ENCODE measurements at places on chromosomes 5 and 9. TPM values are rescaled to one million over a fixed set of nuclear protein-coding genes. Genes with fewer than 3 reads are reported as not detected.

DNA sequence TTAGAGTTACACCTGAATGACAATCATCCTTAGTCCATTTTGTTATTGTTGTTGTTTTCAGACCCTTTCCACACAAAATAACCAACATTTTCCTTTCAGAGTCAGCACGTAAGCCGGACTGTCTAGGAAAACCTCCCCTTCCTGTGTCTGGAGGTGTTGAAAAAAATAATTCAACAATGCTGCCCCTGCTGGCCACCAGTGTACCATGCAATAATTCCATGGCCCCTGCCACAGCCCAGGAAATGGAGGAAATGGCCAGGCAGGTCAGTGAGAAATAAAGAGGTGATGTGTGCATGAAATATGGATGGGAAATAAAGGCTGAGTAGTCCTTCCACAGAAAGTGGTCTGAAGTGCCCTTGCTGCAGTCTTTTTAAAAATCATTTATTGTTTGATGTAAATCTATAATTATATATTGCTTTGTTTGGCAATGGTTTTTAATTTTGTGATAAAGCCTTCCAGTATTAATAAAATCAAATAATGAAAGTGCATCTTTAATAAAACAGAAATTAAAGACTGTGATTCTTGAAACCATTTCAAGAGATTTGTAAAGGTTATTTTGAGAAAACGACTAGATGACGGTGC lies 152.8 kb upstream of the PAPPA start:
- no peak for DNase-seq

DNA sequence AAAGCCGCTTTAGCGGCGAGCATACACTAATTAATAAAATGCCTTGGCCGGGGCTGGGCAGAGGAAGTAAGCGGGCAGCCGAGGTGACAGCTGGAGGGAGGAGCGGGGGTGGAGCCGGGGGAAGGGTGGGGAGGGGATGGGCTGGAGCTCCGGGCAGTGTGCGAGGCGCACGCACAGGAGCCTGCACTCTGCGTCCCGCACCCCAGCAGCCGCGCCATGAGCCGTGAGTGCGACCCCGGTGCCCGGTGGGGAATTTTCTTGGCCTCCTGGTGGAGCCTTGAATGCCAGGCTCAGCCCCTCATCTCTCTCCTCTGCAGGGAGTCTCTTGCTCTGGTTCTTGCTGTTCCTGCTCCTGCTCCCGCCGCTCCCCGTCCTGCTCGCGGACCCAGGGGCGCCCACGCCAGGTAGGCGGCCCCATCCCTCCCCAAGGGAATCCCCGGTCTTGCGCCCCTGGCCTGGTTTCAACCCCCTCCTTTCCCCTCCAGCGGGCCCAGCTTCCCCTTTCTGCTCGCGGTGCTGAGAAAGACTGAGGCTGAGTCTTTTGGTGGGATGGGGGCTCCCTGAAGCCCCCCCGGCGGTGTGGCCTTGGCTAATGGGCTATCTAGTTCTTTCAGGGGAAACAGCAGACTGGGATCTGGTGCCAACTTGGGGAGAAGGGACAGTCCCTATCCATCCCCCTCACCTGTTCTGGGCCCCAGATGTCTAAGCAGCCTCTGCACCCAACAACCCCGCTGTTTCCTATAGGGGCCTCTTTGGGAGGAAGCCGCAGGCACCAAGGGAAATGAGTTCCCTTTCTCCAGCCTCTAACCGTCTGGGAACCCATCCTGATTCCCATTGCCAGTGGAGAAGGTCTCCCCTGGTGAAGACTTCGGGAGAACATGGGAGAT lies at the start of gene PTGS1:
Gene PTGS1 (plus strand): TSS at position 156 of the 887 bp plus-strand sequence. CDS start 61 bp downstream, at position 217.
- peak; percentile 72 for DNase-seq

DNA sequence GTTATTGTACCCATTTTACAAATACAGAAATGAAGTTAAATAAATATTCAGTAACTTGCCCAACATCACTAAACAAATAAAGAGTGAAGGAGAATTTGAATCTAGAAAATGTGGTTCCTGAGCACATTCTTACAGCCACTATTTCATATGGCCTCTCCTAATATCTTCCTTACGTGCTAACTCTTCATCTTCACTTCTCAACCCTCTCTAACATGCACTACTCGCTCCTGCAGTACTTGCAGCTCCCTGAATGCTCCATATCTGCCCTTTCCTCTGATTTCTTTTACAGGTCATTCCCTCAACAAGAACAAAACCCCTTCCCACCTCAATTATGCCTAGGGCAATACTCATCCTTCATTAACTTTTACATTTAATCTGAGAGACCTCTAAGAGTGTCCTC lies 711.5 kb downstream of the CETN3 start:
- DNase-seq: no peak

PLAC8L1 gene
- 0.97 TPM for total RNA-seq

HRH2 gene
- 0.38 TPM for total RNA-seq

DMGDH gene
- 3.2 TPM for total RNA-seq
